ENCODE measurements at places on chromosomes 3 and 15.
A peak's percentile ranks its signal among the peaks of the same experiment; 100 is the strongest.

GRCh38 chr15:65577129-65577996 is 33.6 kb downstream of the INTS14 start:
- DNase-seq: no peak

GRCh38 chr3:128307029-128307633 is 153.8 kb downstream of the EEFSEC start:
- no peak for DNase-seq

DNA sequence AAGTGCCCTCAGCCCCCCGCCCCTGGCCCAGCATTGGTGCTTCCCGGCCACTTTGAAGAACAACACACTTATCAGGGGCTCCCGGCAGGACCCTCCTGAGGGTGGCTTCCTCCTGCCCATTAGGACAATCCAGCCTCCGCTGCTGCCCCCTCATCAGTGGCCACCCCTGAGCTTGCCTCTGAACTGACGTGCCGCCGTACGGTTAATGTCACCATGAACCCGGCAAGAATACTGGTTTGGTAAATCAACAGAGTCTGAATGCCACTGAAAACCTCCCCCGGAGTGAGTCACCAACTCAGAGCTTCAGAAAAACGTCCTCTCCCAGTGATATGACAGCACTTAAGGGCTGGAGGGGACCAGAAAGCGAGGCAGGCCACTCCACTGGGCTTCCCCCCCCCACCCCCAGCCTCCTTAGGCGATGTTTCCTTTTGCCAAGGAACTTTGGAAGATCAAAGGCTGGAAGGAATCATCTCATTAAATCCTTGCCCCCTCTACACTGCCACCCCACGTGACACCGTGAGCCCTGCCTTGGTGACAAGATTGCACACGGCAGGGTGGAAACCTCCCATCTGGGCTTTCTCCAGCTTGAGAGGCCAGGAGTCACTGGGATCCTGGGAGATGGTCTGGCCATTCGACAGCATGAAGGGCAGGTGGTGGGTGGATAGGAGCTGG is 142.1 kb downstream of the NUP210 start:
- no peak for DNase-seq

DNA sequence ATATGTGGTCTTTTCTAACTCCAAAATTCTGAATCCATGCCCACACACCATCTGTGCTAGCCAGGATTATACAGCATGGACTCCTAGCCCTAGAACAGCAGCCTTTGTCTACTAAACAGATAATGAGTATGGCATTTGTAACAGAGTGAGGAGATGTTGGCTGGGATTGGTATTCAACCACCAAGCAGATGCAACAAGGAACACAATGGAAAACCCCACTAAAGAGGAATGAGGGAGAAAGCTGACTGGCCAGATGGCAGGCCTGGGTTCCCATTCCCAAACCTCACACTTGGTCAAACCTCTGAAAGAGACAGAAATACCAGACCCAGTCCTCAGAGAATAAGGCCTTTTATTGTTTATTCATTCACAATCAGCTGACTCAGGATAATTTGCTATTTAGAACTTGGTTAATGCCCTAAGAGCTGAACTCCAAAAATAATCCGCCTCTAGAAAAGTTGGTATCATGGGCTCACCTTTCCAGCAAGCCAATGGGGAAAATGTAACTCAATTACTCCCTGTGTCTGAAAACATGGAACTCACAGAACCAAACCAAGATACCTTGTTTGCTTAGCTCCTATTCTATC is 145.6 kb downstream of the LRRC3B start:
- DNase-seq: no peak

GRCh38 chr3:185330644-185331043 is 32.3 kb upstream of the MAP3K13 start:
- DNase-seq: no peak

DNA sequence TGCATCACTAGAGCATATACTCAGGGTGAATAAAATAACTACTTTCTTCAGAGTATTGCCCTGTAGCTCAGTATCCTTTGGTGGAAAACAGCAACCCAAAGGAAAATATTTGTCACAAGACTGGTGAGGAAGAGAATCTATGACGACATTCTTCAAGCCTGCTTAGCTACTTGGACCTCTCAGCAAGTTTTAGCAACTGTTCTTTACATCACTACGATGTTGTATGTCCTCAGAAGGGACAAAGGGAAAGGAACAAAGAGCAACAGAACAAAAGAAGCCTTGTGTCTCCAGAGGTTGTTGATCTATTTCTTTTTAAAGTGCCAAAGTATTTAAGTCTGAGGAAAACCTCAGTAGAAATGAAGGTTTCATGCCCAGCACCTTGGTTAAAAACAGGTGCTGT is 746.7 kb downstream of the NAALADL2 start:
- DNase-seq: no peak

DNA sequence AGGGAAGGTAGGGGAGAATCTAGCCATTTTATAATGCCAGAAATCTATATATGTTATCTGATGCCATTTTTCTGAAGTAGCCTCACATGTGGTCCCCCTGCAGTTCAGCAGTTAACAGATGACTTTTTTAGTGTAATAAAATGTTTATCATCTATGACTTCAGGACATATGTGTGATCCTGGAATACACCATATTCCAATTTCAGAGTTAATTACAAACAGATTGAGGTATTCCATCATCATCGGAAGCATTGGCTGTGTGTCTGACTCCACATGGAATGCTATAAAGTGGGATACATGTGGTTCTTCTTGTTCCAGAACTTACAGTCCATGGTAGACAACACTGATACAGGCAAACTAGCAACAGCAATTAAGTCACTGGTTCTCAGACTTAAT is 45.9 kb upstream of the LIMD1 start:
- no peak for DNase-seq

DNA sequence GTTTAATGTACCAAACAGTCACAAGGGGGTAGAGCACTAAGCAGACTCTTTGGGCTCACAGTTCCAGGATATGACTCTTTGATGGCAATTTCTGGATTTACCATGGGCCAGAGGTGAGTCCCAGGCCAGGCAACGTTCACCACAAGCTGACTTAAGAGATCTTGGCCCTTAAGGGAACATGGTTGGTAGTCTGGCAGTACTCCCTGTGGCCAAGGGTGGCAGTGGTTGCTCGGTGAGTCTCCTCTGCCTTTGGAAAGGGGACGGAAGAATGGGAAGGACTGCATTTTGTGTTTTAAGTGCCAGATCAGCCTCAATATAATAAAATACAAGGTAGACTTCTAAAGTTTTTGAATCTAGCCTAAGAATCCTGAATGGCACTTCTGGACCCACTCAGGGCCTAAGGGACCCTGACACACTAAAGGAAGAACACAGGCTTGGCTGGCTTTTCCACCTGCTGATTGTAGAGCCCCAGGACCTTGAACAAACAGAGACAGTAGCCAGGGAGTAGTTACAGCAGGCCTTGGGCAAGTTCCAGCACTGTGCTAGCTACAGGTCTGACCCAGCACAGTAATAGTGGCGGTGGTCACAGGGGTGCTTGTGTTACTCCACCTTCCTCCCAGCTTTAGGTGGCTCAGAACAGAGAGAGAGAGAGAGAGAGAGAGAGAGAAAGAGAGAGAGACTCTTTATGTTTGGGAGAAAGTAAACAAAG is 730.7 kb upstream of the ALCAM start:
- no peak for DNase-seq

- no peak for DNase-seq
These were observed 833 bp downstream of the MAN2A2 start for GRCh38 chr15:90903733-90904536.

DNA sequence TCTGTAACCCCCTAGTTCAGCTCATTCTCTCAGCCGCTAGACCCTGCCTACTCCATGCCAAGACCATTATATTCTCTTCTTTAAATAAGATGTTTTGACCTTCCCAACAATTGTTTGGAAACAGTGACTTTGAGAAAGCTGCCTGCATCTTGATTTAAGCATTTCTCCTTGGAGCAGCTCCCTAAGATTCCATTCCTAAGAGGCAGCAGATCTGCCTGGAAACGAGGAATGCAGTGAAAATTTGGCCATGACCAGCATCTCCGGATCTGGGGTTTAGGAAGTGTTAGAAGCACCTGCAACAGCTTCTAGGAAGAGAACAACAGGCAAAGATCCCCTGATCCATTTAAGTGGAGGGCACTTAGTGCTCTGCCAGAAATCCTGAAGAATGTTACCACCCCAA is 235.7 kb downstream of the NTRK3 start:
- no peak for DNase-seq

GRCh38 chr3:25037049-25037547 is 391.0 kb upstream of the RARB start:
- no peak for DNase-seq

DNA sequence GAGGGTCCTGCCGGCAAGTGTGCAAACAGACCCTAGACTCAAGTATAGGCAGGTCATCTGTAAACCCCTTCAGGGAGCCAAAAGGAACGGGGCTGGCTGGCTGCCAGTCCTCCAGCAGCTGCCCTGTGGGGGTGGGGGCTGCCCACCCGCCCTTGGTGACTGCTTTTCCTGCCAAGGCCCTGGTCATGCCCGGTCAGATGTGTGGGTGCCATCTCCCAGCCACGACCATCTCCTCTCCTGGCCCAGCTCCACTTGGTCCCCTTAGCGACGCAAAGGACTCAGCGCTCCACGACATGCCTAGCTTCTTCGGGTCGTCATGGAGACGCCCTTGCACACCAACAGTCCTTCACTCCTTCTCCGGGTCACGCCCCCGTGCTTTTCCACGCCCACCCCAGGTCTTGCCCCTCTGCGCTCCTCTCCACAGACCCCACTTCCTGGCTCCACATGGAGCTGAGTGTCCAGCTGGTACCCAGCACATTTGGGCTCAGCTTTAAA is 2.4 kb downstream of the MUC4 start:
- no peak for DNase-seq

DNA sequence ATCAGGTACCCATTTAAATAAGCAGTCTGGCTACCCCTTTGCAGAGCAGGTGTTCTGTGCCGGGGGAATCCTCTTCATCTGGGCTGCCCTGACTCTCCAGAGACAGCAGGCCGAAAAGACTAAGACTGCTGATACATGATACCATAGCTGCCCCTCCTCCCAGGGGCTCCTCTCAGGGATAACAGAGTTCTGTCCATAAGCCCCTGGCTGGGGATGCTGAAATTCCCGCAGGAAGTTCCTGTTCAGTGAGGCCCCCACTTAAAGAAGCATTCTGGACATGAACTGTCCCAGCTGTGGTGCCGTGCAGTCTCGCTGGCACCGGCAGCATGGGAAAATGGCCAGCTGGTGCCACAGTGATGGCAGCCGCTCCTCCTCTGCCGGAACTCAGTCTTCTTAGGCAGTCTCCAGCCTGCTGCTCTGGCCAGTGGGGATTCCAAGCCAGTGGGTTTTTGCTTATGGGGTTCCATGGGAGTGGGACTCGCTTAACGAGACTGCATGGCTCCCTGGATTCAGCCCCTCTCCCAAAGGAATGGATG is 1026.2 kb downstream of the NAALADL2 start:
- DNase-seq: no peak

DNA sequence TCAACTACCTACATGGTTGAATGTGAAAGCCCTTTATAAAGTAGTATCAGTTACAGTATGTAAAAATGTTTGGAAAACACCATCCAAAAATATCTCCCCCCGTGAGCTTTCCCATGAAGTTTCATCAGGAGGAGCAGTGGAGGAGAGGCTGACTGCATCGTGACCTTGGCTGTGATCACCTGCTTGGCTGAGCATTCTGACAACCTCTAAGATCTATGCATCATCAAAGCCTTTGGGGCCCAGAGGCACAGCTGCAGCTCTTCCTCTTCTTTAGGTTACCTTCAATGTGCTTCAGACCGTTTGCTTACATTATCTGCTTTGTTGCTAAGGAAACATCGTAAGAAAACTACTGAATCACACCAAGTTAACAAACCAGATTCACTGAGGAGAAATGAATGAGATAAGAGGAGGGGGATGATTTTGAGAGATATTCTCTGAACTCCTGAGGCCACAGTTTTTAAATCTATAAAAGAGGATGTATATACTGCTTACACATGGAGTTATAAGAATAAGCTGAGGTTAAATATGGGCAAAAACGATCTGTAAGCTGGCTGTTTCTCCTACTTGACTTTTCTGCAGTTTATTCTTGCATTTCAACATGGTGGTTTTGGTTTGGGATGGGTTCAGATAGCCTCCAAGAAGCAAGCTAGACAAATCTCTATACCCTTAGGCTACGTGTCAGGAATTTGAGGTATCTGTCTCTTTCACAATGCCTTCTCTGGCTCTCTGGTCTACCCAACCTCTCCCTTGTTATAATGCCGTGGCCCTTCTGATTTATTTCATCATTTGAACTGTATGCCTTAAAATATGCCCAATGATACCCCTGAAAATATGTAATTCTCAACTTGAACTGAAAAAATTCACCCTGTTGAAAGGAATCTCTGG is 4.0 kb downstream of the GCSAM start:
- peak; percentile 76 for DNase-seq

- no peak for DNase-seq
These were observed 10.2 kb downstream of the MUC4 start for GRCh38 chr3:195801251-195802183.

GRCh38 chr15:31327669-31328427 is 1.2 kb downstream of the KLF13 start:
- peak; percentile 84 for DNase-seq

DNA sequence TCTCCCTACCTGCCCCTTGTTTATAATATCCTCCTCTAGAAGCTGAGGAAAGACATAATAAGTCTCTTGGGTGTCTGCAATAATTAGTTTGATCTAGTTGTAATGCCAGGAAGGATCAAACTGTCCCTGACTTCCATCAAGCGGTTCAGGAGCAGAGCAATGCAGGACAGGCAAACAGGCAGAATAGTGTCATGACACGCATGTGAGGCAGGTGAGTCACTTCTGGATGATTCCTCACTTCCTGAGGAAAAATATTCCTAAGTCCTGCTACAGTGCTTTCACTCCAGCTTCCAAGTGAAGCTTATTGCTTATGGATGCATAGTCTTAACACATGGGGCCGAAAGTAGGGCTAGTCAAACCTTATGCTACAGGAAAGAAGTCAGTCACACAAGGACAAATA is 85.8 kb downstream of the GREM1 start:
- DNase-seq: no peak

- no peak for DNase-seq
These were observed 19.8 kb downstream of the WDR73 start for GRCh38 chr15:84634228-84634837.

DNA sequence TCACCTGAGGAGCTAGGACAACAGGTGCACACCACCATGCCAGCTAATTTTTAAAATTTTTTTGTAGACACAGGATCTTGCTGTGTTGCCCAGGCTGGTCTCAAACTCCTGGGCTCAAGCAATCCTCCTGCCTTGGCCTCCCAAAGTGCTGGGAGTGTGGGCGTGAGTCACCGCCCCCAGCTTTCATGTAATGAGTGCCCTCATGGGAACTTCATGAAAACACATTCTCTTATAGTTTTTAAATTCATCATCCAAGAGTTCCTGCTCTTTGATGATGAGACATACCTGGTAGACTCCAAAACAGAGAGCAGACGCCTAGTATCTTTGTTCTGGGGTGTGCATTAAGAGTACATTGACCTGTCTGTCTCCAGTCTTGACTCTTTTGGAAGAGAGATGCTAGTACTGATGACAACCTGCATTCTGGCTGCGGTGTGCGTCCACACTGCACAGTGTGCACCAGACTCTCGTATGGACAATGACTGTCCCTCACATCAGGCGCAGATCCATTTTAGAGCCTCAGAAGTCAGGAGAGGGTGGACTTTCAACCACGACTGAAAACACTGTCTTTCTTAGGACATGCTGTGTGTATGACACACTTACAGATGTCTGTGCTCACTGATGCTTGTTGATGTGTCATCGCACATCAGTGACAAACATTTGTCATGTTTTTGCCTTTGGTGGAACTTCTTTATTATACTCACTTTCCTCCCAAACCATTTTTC is 2.0 kb downstream of the NRROS start:
- DNase-seq: no peak
